ENCODE measurements at places on chromosomes 3 and 15.

DNA sequence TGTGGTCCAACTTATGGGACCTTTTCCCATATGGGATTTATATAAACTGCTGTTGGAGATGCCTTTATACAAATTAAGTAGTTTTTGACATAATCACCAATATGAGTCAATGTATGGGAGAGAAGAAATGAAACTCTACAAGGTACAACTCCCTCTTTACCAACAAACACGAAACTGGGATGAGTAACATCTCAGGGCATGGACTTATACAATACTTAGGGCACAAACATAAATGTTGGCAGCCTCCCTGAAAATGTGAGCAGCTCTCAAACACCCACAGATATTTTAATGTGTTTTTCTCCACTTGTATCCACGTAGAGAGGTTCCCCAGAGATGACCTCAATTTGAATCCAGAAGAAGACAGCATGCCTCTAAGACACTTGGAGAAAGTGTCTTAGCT lies 161.6 kb downstream of the MAGI1 start:
- DNase-seq = no peak

- no peak for DNase-seq
These were observed 33.8 kb downstream of the NBEAL2 start for GRCh38 chr3:47013231-47013630.

DNA sequence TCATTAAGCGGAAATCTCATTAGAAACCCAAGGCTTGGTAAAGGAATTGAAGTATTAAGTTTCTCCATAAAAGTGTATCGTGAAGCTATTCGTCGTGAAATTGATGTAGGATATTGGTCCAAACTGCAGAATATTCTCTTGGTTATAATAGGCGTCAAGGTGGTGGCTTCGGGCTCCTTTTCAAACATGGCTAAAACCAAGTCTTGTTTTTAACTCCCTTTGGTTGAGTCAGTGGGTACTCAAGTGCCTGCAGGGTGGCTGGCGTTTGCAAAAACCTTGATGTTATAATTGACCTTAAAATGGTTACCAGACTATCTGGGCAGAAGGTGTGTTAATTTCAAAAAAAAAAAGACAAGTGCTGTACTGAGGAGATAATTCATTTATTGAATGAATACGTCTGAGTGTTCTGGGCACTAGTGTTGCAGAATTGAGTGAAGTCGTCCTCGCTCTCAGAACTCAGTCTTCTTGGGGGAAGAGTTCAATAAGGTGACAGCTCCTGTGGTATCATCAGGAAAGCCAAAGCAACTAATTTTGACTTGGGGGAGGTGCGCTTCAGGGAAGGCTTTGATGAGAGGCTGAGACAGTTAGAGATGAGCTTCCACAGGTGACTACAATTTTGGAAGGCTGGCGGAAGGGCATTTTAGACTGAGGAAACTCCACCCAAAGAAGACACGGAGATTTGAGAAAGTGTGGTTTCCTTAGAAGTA lies 1.5 kb downstream of the UBE2Q2 start:
- no peak for DNase-seq

DNA sequence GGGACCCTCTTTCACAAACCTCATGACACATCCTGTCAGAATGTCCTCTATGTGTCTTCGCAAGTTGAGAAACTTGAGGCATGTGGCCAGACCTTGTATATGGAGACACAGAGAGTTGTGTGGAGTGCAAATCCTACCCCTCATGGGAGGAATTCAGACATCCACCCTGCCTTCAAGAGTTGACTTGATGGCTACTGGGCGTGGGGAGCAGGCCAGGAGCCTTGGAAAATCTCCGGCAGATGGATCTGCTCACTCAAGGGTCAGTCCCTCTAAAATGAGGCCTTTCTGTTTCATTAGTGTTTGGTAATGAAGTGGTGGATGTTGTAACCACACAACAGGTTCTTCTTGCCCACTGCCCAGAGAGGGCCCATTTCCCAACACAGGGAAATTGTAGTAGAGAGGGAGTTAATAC lies 79.0 kb downstream of the ASB7 start:
- DNase-seq = no peak

Data from RPMI7951 (cell line).